ENCODE measurements at places on chromosomes 3 and 15. TPM values are rescaled to one million over a fixed set of nuclear protein-coding genes. Genes with fewer than 3 reads are reported as not detected.

CFAP92 gene
- total RNA-seq, result 0.16 TPM

SIDT1 gene
- total RNA-seq, result 0.13 TPM

BFSP2 gene
- total RNA-seq, result 0.40 TPM

GXYLT2 gene
- total RNA-seq, result 27.2 TPM

SV2B gene
- 0.18 TPM for total RNA-seq

CHL1 gene
- total RNA-seq, result 106 TPM

CYP8B1 gene
- total RNA-seq, result not detected

TPRG1 gene
- total RNA-seq, result 0.45 TPM

B3GALNT1 gene
- total RNA-seq, result 0.67 TPM

P2RY1 gene
- 4.8 TPM for total RNA-seq

PLOD2 gene
- total RNA-seq, result 37.7 TPM

LRRK1 gene
- total RNA-seq, result 0.80 TPM

MKRN2OS gene
- not detected for total RNA-seq

Measured in SK-MEL-5 (cell line).